ENCODE measurements at places on chromosomes 7 and 10.

GRCh38 chr10:76088980-76089379 lies 657.6 kb downstream of the LRMDA start:
- DNase-seq: no peak

- DNase-seq: no peak
These were observed 2.7 kb upstream of the CYP3A7 start for GRCh38 chr7:99737726-99738125.

- DNase-seq: no peak
These were observed at the start of gene HOXA11 for GRCh38 chr7:27185013-27185853. Gene HOXA11 (minus strand): TSS chr7:27185232. CDS start chr7:27185144, 88 bp downstream.

GRCh38 chr10:32616438-32616837 lies 170.5 kb downstream of the CCDC7 start:
- no peak for DNase-seq

- no peak for DNase-seq
These were observed 44.0 kb upstream of the ANKRD1 start for GRCh38 chr10:90964781-90965465.

DNA sequence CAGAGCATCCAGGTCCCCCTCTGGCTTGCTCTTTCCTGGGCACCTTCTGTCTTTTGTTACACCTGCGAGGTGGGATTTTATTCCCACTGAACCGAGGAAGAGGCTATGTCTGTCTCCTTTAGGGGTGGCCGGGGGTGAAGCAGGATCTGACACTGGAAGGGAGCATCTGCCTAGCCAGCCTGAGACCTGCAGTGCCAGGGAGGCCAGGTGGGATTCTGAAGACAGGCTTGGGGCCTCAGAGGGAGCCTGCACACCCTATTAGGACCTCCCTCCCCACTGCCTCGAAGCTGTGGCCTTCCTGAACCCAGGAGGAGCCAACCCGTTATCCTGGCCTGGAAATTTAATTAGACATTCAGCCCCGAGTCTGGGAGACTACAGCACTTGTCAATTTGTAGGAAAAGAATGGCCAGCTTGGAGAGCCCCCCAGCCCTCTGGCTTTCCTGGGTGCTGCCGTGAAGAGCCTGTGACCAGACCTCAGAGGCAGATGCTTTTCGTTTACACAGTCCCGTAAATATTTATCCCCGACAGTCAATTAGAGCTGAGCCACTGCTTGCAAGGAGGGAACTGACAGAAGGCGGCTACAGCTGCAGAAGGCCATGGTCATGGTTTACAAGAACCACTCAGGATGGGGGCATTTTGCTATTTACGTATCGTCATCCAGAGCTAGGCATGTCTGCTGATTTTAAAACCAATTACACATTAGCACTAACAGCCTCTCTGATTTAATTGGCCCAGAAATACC lies 19.7 kb downstream of the CHAT start:
- DNase-seq: no peak

- DNase-seq: no peak
These were observed 180.0 kb upstream of the INHBA start for GRCh38 chr7:41882745-41883420.

GRCh38 chr7:95772298-95772770 lies at the start of gene DYNC1I1:
Gene DYNC1I1 (plus strand): TSS chr7:95772554. CDS start chr7:95804730, 32,176 bp downstream.
- DNase-seq: no peak

GRCh38 chr10:128280271-128280670 lies 154.0 kb upstream of the MKI67 start:
- DNase-seq: no peak

GRCh38 chr10:120262857-120263547 lies 194.0 kb upstream of the PLPP4 start:
- DNase-seq: no peak

GRCh38 chr10:96448021-96448457 lies 65.7 kb downstream of the TLL2 start:
- no peak for DNase-seq

DNA sequence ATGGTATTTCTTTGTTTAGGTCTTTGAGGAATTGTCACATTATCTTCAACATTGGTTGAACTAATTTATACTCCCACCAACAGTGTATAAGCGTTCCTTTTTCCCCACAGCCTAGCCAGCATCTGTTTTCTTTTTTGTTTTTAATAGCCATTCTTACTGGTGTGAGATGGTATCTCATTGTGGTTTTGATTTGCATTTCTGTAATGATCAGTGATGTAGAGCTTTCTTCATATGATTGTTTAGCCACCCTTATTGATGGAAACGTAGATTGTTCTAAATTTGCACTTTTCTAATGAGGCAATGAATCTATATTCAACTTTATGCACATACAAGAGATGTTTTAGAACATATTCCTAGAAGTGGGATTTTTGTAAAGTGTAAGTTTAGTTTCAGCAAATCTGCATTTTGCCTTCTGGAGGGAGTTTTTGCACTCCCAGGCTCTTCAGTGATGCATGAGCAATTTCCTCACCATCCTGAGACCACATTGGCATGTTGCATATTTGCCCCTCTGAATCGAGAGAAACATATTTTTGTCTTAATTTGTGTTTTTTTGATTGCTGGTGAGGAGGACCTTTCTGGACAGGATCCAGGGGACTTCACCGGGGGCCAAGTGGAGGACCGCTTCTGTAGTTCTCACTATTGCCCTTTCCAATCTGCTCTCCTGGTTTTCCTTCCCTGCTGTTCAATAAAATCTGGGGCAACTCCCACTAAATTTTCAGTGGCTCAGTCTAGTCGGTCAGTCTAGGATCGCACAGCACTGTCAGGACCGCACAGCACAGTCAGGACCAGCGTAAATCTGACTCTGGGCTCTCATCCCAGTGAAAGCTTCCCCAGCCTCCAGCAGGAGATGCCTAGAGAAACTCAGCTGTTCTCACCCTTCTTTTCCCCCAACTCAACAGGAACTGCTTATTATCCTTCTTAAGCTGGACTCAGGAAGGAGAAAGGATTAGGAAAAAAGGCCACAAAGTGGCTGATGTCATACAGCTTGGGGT lies 157.0 kb downstream of the PTPN20 start:
- DNase-seq: no peak

- DNase-seq: no peak
These were observed 541.7 kb upstream of the GALNT17 start for GRCh38 chr7:70590126-70590854.

GRCh38 chr10:12707461-12708185 lies 293.9 kb downstream of the CCDC3 start:
- DNase-seq: no peak

DNA sequence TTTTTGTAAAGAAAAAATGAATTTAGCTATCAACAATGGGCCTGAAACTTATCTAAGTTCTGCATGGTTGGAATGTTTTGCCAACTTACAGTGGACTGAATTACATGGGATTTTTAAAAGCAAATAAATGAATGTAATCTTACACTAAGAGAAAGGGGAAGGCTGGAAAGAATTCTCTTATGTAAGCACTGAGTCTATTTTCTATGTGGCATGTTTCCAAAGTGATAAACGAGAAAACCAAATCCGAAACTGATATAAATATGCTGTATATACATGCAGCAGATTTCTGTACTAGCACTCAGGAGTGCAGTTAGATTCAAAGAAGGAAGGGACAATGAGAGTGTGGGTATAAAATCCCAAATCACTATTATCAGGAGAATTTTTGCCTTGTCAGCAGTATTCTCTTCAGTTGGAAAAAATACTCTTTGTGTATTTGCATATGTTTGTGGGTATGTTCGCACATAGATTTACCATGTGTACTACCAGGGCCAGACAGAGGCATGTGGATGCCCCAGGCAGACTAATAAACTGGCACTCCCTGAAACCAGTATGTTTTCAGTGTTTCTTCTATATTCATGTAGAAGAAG lies 334.3 kb upstream of the SEMA3D start:
- DNase-seq: no peak

DNA sequence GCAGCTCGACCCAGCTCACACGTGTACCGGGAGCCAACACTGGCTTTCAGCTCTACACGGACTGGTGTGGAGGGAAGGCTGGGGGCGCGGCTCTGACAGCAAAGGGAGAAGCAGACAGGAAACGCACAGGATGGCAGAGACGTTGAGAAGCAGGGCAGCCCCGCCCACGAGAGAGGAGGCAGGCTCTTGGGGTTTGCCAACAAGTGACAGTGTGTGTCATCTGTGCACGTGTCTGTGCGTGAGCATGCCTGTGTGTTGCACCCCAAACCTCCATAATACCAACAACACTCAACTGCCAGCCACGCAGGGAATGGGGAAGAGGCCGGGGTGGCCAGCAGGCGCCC lies 64.4 kb upstream of the PDGFA start:
- no peak for DNase-seq

DNA sequence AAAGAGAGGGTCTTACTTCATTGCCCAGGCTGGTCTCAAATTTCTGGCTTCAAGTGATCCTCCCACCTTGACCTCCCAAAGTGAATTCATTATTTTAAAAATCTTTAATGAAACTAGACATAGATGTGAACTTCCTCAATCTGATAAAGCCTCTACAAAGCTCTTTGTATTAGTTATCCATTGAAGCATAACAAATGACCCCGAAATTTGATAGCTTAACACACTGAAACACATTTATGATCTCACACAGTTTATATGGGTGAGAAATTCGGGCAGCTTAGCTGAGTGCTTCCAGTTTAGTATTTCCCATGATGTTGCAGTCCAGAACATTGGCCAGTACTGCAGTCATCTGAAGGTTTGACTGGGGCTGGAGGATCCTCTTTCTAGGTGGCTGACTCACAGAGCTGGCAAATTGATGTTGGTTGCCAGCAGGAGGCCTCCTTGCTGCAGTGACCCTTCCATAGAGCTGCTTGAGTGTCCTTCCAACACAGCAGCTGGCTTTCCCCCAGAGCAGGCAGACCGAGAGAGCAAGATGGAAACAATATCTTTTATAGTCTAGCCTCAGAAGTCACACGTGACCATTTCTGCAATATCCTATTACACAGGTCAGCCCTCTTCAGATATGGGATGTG lies 16.6 kb upstream of the WNT8B start:
- DNase-seq: no peak

GRCh38 chr7:97697396-97697795 lies 34.5 kb upstream of the TAC1 start:
- no peak for DNase-seq

DNA sequence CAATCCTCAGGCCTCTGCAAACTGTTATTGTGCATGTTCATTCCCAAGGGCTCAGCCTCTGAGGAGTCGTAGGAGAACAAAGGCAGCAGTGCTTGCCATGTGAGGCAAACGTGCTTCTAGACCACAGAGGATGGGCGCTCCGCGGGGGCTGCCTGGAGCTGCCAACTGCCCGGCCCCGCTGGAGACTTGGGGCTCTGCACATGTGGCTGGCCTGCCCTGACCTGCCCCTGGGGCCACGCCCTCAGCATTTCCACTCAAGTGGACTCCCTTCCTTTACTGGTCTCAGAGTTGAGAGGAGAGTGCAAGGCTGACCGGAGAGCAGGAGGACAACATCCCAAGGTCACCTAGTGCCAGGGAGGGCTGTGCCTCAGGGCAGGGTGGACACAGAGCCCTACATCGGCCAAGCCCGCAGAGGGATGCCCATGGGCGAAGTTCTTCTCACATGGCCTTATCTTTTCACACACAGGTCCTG lies 222.3 kb upstream of the ZNF32 start:
- DNase-seq: no peak

GRCh38 chr7:157824011-157824818 lies 487.4 kb downstream of the DNAJB6 start:
- no peak for DNase-seq

GRCh38 chr10:62057850-62058249 lies 156.4 kb downstream of the ARID5B start:
- DNase-seq: no peak

DNA sequence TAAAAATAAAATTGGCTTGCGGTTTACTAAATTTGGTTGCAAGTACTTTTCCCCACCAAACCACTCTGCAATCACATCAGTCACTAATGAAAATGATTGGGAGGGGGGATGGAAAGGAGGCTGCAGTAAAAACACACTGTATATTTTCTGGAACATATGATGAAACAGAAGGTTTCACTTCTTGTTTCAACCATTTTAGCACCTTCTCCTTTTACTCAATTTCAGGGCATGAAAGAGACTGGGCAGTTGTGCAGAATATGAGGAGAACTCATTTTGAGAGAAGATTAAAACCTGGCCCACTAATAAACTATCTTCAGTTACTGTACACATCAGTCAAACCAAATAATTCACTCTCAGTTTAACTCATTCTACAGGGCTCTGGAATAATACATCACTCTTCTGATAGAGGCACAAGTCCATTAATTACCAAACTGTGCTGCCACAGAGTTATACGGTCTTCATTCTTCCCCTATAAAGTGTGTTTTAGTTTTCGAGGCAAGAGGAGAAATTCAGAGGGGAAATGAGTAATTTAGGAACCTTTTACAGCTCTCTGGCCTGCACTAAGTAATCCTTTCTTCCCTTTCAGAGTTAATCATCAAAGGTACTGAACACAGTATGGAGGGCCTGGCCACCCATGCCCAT lies 25.5 kb downstream of the JAZF1 start:
- no peak for DNase-seq

DNA sequence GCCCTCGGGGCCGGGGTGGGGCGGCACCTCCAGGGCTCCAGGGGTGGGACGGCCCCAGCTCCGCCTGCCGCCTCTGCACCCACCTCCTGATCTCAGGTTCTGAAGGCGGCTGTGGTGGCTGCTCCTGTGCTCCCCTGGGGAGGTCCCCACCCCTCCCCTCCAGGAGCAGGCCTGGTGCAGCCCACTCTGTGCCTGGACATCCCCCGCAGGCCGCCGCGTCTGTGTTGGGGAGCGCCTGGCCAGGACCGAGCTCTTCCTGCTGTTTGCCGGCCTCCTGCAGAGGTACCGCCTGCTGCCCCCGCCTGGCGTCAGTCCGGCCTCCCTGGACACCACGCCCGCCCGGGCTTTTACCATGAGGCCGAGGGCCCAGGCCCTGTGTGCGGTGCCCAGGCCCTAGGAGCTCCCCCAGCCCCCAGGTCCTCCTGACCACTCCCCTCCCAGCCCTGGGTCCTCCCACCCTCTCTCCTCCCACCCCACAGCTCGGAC lies 5.5 kb downstream of the CYP2W1 start:
- no peak for DNase-seq

GRCh38 chr10:91635401-91636400 lies 2.8 kb upstream of the PPP1R3C start:
- DNase-seq: peak; percentile 29

- no peak for DNase-seq
These were observed 117.0 kb upstream of the RET start for GRCh38 chr10:42959833-42960232.

DNA sequence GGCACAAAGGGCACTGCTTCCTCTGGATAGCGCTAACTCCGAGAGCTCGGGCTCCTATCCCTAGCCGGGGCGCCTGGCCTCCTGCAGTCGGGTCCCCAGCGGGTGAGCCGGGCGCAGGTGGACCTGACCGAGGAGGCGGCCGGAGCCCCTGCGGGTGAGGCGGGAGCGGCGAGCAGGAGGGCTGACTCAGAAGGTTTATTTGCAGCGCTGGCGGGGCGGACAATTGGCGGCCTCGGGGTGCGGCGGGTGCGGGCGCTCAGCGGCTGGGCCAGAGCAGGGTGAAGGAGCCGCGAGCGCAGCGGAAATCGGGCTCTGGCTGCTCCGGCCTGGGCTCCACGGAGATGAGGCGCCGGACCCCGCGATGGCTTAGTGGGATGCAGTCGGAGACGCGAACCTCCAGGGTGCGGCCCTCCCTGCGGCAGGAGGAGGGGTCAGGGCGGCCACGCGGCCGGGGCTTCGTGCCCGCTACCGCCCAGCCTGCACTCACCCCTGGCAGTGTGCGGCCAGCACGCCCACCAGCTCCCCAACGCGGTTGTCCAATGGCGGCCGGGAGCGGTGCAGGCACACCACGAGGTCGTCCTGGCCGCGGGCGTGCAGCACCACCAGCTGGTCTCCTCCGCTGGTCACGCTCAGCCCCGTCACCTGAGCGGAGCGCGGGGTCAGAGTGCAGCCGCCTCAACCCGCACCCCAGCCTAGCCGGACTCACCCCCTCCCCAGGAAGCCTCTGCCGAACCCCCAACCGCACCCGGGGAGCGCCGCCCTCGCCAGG lies 16.1 kb downstream of the MYO1G start:
- DNase-seq: no peak

Data from NCI-H2029 treated with DMSO at 0.1 percent for 48 hours (cell line).